ENCODE measurements at places on chromosomes 7 and 10.
A peak's percentile ranks its signal among the peaks of the same experiment; 100 is the strongest.

DNA sequence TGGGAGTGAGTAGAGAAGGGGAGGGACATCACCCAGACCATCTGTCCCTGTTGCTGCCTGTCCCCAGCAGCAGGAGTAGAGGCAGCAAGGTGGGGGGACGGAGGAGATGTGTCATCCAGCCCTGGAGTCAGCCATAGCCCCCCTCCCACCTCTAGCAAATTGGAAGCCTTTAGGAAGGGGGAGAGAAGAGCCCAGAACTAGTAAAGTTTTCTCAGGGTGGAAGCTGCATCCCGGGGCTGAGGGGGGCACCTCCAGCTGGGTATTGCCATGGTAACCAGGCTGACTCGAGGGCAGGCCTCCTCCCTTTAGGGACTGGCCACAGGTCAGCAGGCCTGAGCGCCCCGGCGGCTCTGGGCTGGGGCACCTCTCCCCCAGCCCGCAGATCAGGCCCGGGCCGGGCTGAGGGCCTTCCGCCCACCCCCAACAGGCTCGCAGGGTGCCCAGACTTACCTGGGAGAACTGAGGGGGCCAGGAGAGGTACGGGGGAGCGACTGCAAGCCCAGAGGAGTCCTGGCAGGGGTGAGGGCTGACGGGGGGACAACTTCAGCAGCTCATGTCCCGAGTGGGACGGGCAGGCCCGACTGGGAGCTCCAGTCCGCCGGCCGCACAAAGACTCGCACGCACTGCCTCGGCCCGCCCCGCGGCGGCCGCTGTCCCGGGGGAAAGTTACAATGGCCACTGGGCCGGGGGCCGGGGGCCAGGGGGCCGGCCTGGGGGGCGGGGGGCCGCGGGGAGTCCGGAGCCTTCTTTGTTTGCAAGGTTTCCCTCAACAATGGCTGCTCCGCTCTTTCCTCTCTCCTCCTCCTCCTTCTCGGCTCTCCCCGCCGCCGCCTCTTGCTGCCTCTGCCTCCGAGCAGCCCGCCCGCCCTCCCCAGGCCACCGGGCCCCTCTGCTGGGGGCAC, 6.0 kb downstream of the LDB1 start:
- no peak for DNase-seq

DNA sequence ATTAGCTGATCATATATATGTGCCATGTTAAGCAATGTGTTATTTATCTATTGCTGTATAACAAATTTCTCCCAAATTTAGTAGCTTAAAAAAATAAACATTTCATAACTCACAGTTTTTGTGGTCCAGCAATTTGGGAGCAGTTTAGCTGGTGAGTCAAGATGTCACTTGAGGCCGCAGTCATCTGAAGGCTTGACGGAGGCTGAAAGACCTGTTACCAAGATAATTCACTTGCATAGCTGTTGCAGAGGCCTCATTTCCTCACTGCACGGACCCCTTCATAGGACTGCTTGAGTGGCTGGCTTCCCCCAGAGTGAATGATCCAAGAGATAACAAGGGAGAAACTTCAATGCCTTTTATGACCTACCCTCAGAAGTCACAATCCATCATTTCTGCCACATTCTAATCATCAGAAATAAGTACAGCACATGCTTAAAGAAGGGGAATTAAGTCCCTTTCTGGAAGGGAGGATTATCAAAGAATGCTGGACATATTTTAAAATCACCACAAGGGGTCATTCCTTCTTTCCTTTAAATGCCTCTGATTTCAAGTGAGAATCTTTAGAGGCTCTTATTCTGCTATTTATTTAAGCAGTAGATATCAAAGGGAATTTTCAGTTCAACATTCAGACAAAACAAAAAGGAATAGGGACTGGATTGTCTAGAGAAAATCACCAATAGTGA, 10.5 kb upstream of the SRPK2 start:
- DNase-seq = no peak

DNA sequence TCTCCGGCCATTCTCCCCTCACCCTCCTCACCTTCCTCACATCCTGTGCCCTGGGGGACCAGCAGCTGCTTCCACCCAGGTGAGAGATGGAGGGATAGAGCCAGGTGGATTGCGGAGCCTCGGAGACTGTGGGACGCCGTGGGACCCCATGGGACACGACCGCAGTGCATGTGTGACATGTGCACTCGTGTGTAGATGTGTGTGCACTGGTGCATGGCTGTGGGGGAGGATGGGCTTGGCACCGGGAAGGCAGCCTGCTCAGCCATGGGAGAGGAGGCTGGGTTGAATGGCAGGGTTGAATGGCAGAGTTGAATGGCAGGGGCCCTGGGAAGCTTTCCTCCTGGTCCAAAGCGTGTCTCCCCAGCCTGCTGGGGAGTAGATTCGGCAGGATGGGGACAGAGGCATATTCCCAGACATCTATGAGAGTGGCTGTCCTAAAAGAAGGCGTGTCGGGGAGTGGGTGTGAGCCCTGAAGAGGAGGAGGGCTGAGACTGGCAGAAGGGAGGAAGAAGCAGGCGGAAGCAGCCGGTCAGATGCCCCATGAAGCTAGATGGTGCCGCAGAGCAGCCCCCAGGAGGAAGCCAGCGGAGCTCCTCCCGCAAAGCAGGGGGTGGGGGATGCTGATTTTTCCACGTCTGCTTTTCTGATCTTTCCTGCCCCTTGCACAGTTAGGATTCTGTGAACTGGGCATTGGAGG, 815 bp downstream of the GIMAP8 start:
- DNase-seq = peak; percentile 61

- no peak for DNase-seq
These were observed 317.1 kb upstream of the SEMA3C start for GRCh38 chr7:81235997-81236396.

Measured in activated T-helper 1 cell treated with Interleukin-2 at 50 U/mL for 16 hours (primary cell).